ENCODE measurements at places on chromosomes 12 and 14. TPM values are rescaled to one million over a fixed set of nuclear protein-coding genes. Genes with fewer than 3 reads are reported as not detected.

The CD163 gene
- not detected for total RNA-seq

The AVPR1A gene
- not detected for total RNA-seq

The SOAT2 gene
- 0.16 TPM for total RNA-seq

The KRT3 gene
- not detected for total RNA-seq

The HOXC4 gene
- total RNA-seq: 0.16 TPM

The LUM gene
- total RNA-seq: 496 TPM

The SIRT4 gene
- 2.7 TPM for total RNA-seq

The TAS2R8 gene
- total RNA-seq: not detected

The SLC6A12 gene
- not detected for total RNA-seq

The RPGRIP1 gene
- total RNA-seq: not detected

The SERPINA4 gene
- not detected for total RNA-seq

The PRB2 gene
- not detected for total RNA-seq

The FAM90A1 gene
- total RNA-seq: not detected

The SLC25A47 gene
- not detected for total RNA-seq

The TBX3 gene
- total RNA-seq: 20.5 TPM

The CEBPE gene
- 0.16 TPM for total RNA-seq

The MYH6 gene
- not detected for total RNA-seq

The ABCC9 gene
- total RNA-seq: 10.5 TPM

The SLCO1C1 gene
- not detected for total RNA-seq

The GALNT6 gene
- total RNA-seq: 71.2 TPM

The CRIP1 gene
- total RNA-seq: 6.2 TPM

The SYNE3 gene
- total RNA-seq: 27.7 TPM

The ANO4 gene
- 0.94 TPM for total RNA-seq

The CLEC2A gene
- not detected for total RNA-seq

The SLC2A14 gene
- not detected for total RNA-seq

The CHMP4A gene
- 18.6 TPM for total RNA-seq

The EXOC3L4 gene
- 0.32 TPM for total RNA-seq

The CCDC175 gene
- not detected for total RNA-seq

The DCN gene
- total RNA-seq: 3,853 TPM

The TXNDC16 gene
- total RNA-seq: 2.0 TPM

The HOXC12 gene
- total RNA-seq: not detected

The TSHR gene
- total RNA-seq: not detected

The NOXRED1 gene
- total RNA-seq: 0.32 TPM

The NPFF gene
- not detected for total RNA-seq

The NKX2-8 gene
- not detected for total RNA-seq

The TMEM132C gene
- total RNA-seq: not detected

The WBP11 gene
- total RNA-seq: 8.0 TPM

The TRIAP1 gene
- total RNA-seq: 32.2 TPM

The LRRC10 gene
- total RNA-seq: not detected

The FAM161B gene
- total RNA-seq: 2.4 TPM
